T-helper 22 cell (primary cell): ENCODE measurements at places on chromosomes 5 and 9.

DNA sequence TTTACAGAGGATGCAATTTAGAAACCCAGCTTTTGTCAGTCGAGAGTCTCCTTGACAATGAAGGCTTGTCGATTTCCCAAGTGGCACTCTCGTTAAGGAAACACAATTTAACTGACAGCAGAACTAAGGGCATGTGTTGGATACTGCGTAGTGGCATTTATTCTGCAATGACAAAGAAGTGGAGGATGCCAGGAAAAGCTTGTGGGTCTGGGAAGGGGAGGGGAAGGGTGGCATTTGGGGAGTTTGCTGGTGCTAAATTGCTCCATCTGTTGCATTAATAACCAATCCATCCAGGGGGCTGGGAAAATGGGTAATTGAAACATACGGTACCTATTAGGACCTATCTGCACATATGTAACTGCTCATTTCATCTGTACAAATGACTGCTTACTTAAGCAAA, 190.6 kb downstream of the NSG2 start:
- DNase-seq, result no peak

DNA sequence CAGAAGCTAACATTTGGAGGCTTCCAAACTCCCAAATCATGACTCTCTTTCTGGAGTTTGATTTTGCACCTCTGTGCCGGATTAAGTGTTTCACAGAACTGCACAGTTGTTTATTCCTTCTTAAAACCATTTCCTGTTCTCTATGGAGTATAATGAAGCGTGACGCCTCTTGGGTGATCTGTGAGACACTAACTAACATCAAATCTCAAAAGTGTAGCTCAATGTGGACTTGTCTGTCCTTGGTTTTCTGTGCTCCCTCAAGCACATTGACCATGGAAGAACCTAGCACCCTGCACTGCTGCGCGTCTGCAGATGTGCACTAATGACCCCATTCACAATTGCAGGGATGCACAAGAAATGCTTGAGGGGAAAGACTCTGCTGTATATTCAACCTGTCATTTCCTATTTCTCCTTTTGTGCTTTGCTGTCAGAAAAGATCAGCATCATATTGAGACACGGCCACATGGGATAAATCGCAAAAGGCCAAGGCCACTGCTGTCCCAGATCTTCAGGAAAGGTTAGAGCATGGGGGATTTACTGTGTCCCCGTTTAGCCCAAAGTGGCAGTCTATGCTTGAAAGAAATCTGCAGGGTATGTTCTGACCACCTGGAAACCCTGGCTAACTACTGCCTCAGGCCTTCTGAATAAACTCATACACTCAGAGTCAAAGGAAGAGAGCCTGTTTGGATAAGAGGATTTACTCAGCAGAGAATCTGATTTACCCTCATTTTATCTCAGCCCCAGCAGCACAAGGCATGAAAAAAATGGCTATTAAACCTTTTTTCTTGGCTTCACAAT, 109.6 kb downstream of the BAAT start:
- DNase-seq, result no peak

DNA sequence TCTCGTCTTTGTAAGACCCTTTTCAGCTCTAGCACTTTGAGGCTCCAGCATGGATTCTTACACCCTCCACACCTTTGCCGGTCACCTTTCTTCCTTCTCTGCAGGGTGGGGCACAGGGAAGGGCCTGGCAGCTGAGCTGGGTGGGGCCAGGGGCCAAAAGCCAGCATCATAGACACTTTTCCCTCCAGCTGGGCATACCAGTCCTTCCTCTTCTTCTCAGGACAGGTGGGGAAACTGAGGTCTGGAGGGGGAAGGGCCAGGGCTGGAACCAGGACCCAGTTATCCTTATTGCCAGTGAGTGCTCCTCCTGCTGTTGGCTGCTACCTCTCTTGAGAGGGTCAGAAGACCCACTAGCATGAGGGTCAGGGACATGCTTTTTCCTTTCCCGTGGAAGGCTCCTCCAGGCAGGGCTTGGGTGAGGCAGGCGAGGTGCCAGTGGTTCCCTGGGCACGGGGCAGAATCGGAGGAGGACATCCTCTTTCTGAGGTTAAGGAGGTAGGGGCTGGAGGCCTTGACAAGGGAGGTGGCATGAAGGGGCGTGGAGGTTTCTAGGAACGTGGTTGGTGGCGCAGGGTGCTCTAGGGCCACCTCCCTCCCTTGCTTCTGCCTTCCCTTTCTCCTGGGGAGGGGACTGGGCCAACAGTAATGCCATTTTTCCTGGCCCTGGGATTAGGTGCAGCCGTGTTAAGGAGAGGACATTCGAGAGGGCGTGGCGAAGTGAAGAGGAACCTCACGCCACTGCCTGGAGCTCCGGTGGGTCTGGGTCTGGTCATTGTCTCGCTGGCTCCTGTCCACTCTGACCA, at the start of gene NDST1:
TSS of gene NDST1 (plus strand) at position 658 of the 803 bp plus-strand sequence. CDS start 13,124 bp downstream, outside the sequence.
- DNase-seq, result no peak

- DNase-seq, result no peak
Observed at GRCh38 chr5:134043793-134044792, 39.3 kb upstream of the VDAC1 start.

DNA sequence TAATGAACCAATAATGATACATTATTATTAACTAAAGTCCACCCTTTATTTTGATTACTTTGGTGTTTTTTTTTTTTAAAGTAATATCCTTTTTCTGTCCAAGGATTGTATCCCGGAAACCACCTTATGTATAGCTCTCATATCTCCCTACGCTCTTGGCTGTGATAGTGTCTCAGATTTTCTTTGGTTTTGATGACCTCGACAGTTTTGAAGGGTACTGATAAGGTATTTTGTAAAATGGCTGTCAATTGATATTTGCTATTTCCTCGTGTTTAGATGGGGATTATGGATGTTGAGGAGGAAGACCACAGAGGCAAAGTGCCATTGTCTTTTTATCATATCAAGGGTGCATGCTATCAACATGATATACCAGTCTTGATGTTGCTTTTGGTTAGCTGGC, 259.0 kb downstream of the SGCD start:
- no peak for DNase-seq

DNA sequence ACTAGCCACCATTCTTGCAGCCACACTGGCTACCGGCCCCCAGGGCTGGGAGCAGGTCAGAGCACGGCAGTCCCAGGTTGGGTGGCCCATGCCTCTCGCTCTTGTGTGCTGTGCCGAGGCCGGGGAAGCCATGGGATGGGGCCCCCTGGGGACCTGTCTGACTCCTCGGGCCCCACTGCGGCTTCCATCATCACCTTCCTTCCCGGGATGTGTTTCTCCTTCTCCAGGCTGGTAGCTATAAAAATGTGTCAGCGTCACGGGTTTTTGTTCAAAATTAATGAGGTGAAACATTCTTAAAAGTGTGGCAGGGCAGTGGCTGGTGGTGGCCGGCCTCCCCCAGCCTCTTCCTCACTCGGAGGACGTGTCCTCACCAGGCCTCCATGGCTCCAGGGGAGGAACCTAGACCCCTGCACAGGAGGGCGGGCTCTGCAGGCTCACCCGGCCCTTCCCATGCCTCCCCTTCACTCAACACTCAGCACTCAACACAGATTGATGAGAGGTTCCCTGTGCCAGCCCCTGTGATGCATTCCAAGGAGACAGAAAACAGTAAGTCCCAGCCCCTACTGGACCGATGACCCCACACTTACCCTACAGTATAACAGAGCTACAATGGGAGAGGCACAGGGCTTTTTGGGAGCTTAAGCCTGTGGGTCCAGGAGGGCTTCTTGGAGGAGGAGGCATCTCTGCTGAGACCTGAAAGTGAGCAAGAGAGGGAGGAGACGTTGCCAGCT, 43.2 kb downstream of the PTGES start:
- no peak for DNase-seq

- no peak for DNase-seq
Observed at GRCh38 chr5:168422431-168422830, 63.8 kb upstream of the RARS1 start.

DNA sequence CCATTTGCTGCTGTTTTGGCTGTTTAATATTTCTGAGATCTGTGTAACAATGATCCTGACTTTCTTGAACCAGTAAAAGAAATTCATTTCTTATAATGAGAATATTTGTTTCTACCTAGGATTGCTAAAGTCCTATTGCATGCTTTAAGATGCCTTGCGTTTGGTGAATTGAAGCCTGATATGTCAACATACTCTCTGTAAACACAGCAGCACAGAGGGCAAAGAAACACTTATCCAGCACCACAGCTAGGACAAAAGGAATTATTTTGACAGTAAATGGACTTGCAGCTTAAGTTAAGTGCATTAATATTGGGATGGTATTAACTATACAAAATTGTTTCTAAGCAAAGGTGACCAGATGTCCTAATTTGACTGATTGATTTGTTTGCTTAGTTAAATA, 2031.2 kb upstream of the CDH6 start:
- no peak for DNase-seq

GRCh38 chr5:53068291-53068836, 41.2 kb downstream of the MOCS2 start:
- no peak for DNase-seq

- no peak for DNase-seq
Observed at GRCh38 chr5:98301547-98301946, 471.9 kb upstream of the RGMB start.

DNA sequence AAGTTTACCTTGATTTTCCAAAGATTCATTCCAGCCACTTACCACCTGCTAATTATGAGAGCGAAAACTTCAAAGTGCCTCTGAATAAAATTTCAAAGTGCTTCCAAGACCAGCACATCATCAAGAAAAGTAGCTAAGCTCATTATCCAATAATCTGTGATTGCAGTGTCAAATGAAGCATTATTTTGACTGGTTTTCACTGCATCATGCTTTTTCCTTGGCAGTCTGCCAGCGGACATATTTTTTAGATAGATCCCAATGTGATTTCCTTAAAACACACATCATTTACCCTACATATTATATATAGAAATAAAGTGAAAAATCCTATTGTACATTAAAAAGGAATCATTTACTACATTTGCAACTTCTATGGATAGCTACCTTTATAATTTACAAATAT, 508.6 kb upstream of the FAM174A start:
- no peak for DNase-seq

DNA sequence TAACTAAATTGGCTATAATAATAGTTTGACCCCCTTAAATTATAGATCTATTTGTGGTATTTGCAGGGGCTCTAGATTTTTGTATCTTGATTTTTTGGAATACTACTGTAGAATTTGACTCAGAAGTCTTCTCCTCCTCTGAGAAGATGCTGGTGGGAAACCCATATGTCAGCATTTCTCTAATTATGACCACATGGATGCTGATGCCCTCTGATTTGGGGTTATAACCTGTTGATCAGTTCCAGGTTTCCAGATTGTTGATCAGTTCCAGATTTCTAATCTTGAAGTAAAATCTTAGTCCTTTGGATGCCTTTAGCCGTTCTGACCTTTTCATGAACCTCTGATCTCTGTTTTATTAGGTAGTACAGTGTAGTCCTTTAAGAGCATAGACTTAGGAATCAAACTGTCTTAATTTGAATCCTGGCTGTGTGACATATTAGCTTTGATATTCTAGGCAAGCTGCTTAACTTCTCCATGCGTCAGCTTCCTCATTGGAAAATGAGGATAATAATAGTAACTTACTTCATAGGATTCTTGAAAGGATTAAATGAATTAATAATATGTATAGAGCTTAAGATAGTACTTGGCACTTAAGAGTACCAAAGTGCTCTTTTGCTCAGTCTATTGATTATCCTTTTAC, 8.1 kb downstream of the FSD1L start:
- no peak for DNase-seq

GRCh38 chr5:396531-396961, 46.4 kb upstream of the EXOC3 start:
- DNase-seq, result no peak

DNA sequence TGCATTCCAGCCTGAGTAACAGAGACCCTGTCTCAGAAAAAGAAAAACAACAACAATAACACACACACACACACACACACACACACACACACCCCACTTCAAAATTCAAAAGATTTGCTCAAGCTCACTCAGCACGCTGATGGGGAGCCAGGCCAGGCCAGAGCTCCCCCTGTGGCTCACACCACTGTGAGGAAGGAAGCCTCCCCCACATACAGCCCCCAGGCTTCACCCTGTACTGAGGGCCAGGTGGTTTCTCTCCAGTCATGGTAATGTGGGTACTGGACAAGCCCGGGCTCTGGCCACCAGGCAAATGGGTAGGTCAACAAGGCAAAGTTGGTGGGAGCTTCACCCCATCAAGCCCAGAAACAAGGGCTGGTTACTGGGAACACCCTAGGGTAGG, 19.0 kb downstream of the ATOX1 start:
- no peak for DNase-seq

DNA sequence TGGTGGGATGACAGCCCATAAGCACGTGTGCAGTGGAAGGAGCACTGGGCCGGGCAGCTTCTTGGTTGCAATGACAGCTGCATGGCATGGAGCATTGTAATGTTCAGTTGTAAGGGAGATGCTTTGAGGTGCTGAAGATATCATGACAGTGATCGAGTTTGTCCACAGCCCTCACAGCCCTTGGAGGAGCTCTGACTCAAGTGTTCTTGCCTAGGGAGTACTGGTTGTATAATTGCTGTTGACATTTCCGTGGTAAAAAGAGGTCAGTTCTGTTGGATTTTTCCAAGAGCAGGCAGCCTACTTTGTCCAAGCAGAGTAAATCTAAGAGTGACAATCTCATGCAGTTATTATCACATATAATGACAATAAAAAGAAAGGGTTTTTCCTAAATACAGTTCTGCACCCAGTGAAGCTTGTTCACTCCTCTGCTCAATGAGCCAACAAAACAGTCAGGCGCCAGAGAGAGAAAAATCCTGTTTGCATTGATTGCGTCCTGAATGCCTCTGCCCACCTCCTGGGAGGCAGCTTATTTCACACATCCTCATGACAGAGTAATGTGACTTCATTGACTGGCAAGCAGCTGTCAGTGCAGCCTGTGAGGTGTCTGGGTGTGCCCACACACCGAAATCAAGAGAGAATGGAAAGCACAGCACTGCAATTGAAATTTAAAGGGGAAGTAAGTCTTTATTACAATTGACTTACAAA, 248.0 kb downstream of the NTRK2 start:
- DNase-seq, result no peak

DNA sequence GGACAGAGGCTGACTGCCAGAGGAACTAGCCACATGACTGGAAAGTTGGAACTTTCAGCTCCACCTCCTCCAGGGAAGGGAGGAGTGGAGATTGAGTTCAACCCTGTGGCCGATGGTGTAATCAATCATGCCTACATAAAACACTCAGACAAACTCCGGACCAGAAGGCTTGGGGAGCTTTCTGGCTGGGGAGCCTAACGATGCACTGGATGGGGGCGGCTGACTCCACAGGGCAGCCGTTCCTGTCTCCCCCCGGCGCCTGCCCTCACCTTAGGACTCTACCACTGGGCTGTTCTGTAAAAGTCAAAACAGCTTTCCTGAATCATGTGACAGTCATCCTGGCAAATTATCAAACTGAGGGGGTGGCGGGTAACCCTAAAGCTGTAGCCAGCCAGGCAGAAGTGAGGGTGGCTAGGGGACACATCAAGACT, 58.0 kb downstream of the GOLM1 start:
- DNase-seq, result no peak
